ENCODE measurements at places on chromosomes 11 and 22. TPM values are rescaled to one million over a fixed set of nuclear protein-coding genes. Genes with fewer than 3 reads are reported as not detected.
A peak's percentile ranks its signal among the peaks of the same experiment; 100 is the strongest.

DNA sequence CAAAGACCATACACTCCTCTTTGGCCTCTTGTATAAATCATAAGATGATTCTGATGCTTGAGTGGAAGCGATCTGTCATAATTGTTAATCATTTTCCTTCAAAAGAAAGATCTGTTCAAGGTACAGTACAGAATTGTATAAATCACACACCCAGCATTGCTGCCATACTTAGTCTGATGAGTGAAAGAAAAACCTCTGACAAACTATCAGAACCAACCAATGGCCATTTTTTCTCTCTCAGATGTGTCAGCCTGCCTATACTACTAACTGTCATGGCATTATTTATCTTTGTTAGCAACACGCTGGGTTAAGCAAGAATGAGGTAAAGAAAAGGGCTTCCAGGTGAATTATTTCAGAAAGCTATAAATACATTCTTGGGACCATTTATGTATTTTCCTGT is 1112.7 kb upstream of the TENM4 start:
- H3K27me3 ChIP-seq = no peaks in the 10 kb centered on the region
- H3K4me3 ChIP-seq = no peak overlapping the region
- DNase-seq = no peak
- no peak overlapping the region for H3K27ac ChIP-seq

DNA sequence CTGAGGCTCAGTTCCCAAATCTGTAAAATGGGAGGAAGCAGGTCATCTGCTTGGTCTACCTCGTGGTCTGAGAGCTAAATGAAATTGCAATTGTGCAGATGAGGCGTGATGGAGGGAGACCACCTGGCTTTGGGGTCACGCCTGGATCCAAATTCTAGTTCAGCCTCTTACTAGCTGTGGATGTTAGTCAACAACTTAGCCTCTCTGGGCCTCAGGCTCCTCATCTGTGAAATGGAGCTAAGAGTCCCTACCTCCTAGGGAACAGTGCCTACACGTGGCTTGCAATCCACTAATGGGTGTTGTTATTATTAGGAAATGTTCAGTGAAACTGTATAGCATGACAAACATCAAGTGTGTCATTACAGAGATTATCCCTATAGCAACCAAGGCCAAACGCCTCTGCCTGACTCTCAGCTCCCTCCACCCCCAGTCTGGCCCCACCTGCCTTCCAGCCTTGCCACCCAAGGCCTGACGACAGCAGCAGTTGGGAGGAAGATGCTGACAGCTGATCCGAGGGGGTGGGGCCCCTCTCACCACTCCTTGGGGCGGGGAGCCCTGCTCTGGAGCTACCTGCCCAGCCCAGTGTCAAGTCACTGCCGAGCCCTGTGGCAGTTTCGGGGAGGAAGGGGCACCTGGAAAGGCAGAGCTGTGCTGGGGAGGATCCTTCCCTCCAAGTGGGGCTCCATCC is 1.7 kb upstream of the RHOD start:
- H3K4me1 ChIP-seq = peaks cover 4% of the 10 kb centered on the region
- no peaks in the 10 kb centered on the region for H3K27me3 ChIP-seq
- no peak overlapping the region for H3K4me3 ChIP-seq
- no peak overlapping the region for H3K27ac ChIP-seq
- DNase-seq = no peak

DNA sequence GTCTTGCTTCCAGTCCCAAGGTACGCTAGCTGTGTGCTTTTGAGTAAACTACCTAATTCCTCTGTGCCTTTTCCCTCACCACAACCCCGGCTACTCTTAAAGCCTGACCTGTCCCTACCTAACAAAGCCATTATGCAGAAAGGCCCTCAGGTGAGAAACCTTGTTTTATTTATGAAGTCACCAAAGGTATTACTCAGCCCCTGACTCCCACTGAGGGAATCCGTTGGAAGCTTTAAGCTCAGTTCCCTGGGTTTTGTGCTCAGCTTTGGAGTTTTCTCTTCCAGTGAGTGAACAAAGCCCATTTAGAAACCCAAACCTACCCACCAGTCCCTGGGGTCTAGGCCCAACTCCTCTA is 90.9 kb downstream of the APIP start:
- H3K27ac ChIP-seq = no peak overlapping the region
- DNase-seq = no peak
- no peaks in the 10 kb centered on the region for H3K27me3 ChIP-seq

GRCh38 chr11:118353084-118353710 is 6.2 kb upstream of the UBE4A start:
- H3K36me3 ChIP-seq = peaks cover 39% of the 10 kb centered on the region
- peaks cover 23% of the 10 kb centered on the region for H3K4me1 ChIP-seq
- no peak overlapping the region for H3K27ac ChIP-seq
- no peak overlapping the region for H3K4me3 ChIP-seq
- H3K27me3 ChIP-seq = no peaks in the 10 kb centered on the region

GRCh38 chr11:3840870-3841425 is at the start of gene RHOG:
Gene RHOG, minus strand, starts transcription at chr11:3840959. Its CDS starts 12,821 bp downstream, at chr11:3828138.
- H3K4me3 ChIP-seq = peak within 1 kb of the TSS; percentile 69

The YDJC gene
- total RNA-seq = 75.2 TPM

All from CD8-positive, alpha-beta memory T cell (primary cell).